GM03348 (cell line): ENCODE measurements at places on chromosomes 2 and 18.
A peak's percentile ranks its signal among the peaks of the same experiment; 100 is the strongest.

DNA sequence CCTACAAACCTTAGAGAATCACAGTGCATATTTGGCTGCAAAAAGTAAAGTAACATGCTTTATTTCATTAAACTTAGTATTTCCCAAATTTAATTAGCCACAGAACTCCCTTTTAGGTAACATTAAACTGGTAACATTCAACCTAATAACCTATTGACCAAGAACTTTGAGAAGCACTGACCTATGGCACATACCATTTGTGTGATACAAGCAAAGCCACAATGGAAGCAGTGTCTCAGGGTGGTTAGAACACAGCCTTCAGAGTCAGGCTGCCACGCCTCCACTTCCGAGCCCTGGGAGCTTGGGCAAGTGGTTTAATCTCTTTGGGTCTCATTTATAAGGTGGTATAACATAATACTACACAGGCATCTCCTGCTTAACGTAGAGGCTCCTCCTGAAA is 301.4 kb downstream of the PDE11A start:
- DNase-seq, result no peak

GRCh38 chr2:58449286-58450010 is 208.3 kb upstream of the FANCL start:
- no peak for DNase-seq

DNA sequence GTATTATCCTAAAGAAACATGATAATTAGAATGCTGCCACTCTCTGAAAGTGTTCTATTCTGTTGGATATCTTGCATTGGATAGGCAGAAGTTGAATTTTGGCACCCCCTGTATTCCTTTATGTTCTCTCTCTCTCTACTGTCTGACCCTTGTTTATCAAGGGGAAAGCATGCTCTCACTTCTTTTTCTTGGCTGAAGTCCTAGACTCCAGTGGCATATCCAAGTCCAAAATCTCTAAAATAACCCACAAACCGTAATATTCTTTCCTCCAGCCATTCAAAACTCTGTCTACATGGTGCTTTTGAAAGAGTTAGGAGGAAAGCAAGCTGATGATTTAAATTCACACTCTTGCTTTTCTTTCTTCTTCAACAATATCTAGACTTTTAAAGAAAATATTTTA is 669.7 kb downstream of the TDRD15 start:
- DNase-seq, result no peak

GRCh38 chr2:237148624-237149023 is 62.9 kb downstream of the COPS8 start:
- DNase-seq, result no peak

GRCh38 chr18:11095674-11096293 is 53.6 kb downstream of the PIEZO2 start:
- DNase-seq, result no peak

DNA sequence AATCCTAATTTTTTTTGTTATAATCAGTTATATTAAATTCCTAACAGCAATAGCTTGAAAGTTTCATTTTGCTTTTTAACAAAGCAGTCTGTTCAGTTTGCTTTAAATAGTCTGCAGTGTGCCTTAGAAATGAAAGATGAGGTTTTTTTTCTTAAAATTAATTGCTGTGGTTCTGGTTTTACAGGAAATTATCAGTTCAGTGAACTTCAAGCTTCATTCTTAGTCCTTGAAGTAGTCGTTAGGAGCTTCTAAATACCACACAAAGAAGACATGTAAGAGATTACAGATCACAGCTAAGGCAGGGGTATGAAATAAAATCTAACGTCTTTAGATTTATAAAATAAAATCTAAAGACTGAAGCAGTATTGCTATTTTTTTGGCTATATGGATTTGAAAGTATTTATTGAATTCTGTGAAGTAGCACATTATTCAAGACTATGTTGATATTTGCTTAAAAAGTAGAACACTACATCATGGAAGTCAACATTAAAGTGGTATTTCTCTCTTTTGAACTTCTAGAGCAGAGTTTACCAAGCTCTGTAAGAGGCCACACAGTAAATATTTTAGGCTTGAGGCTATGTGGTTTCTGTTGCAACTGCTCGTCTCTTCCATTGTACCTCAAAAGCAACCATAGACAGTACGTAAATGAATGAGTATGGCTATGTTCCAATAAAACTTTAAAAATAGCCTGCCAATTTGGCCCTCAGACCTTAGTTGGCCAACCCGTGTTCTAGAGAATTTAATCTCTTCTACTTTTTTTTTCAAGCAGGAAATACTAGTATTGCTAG is 81.5 kb upstream of the STON1 start:
- DNase-seq, result peak; percentile 56

DNA sequence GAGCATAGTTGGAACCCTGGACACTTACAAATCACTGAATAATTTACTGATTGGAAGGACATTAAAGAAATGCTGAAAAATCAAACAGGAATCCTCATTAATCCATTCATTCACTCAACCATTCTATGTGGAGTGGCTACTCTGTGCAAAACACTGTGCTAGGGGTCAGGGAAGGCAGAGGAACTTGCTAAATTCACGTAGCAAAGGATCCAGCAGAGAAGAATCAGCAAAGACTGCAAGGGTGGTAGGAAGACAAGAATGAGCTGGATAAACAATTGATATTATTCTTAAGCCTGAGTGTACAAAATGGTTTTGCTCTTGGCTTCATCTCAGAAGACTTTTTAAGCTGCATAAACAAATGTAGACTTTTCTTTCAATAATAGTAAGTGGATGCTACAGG is 164.3 kb upstream of the CAVIN2 start:
- no peak for DNase-seq

DNA sequence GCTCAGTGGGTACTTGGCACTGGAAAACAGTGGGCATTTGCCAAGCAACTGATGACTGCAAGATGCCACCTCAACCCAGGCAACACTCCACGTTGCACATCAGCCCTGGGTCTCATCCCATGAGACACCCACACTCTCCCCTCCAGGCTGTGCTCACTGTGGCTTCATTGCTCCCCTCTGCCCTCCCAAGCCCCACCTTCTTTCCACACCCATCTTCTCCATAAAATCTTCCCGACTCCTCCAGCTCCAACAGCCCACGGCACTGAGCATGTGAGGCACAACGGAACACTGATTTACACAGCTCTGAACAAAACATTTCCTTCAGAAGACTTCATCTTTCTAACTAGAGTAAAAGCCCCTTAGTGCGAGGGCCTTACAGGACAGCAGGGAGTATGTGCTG is 117.8 kb upstream of the ACAA2 start:
- no peak for DNase-seq

- no peak for DNase-seq
Observed at GRCh38 chr18:58525928-58526424, 102.9 kb downstream of the ALPK2 start.

GRCh38 chr2:67526283-67526682 is 129.2 kb downstream of the ETAA1 start:
- DNase-seq, result peak; percentile 40

- DNase-seq, result no peak
Observed at GRCh38 chr2:43085929-43086328, 140.5 kb downstream of the ZFP36L2 start.

DNA sequence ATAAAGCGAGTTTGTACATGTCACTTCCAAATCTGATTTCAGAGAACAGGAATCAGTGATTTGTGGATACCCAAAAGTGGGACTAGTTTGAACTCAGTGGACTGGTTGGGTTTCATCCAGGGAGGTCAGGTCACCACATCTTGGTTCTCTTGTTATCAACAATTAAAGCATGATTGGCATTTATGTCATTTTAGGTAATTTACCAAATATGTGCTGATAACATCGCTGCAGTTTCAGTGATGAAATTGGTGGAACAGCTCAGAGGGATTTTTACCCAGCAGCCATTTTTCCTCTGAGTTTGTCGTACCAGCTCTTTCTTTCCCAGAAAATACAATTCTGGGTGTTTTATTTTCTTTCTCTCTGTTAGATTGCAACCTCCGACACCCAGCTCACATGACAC is 33.4 kb downstream of the TMEM18 start:
- DNase-seq, result no peak

GRCh38 chr2:10465910-10466309 is 17.8 kb upstream of the ODC1 start:
- DNase-seq, result no peak

- no peak for DNase-seq
Observed at GRCh38 chr18:34976534-34976898, 64.7 kb upstream of the MAPRE2 start.

DNA sequence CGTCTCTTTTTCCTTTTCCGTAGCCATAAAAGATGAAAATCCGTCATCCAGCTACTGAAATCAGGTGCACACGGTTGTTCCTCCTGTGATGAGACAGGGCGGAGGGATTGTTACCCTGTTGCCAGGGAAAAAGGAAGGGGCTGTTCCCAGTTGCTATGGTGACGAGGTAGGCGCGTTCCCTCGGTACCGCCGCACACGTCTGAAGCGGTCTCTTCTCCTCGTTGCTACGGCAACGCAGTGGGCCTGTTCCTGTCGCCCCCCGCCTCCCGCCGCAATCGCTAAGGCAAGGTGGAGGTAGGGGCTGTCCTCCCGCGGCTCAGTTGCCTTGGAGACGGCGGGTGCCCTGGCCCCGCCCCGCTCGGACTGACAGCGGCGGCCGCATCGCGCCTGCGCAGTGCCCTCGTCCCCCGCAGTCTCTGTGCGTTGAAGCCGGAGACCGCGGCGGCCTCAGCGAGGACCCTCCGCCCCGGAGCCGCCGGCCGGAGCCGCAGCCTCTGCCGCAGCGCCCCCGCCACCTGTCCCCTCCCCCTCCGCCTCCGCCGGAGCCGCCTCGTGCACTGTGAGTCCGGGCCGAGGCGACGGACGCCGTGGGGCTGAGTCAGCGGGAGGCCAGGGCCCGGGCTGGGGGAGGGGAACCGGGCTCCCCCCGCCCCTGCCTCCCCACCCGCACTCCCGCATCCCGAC is at the start of gene MAPRE3:
Gene MAPRE3 (plus strand): TSS at position 394 of the 684 bp plus-strand sequence. CDS start 51,582 bp downstream, outside the sequence.
- DNase-seq, result peak; percentile 98

DNA sequence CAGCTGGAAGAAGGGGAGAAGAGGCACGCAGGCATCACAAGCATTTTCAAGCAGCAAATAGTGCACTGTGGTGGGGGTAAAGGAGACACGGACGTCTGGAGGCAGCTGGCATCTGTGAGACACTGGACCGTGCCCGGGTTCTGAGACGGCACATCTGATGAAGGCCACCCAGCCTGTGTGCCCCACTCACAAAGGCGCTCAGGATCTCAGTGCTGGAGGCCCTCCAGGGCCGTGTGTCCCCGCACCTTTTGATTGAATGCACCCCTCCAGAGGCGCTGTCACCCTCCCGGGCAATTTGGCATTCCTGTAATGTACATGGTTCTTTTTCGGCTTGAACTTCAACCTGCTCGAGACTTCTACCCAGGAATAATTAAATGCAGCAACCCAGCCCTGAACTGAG is 101.5 kb upstream of the ODC1 start:
- no peak for DNase-seq

GRCh38 chr2:191049728-191050639 is 36.0 kb upstream of the STAT1 start:
- DNase-seq, result peak; percentile 55

DNA sequence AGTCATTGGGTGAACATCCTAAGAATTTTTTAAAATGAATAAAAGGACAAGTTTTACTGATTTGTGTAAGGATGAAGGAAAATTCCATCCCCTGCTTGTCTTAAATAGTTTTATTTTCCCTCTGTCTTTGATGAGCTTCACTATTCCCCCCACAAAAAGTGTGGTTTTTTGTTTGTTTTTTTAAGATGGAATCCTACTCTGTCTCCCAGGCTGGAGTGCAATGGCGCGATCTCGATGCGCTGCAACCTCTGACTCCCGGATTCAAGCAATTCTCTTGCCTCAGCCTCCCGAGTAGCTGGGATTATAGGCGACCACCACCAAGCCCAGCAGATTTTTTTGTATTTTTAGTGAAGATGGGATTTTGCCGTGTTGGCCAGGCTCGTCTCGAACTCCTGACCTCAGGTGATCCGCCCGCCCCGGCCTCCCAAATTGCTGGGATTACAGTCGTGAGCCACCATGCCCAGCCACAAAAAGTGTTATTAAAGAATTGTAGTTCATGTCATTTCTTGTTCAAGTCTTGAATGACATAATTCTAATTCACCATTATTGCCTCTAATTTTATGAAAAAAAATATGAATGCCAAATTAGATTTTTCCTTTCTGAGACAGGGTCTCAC is 91.7 kb downstream of the AGPS start:
- DNase-seq, result no peak

DNA sequence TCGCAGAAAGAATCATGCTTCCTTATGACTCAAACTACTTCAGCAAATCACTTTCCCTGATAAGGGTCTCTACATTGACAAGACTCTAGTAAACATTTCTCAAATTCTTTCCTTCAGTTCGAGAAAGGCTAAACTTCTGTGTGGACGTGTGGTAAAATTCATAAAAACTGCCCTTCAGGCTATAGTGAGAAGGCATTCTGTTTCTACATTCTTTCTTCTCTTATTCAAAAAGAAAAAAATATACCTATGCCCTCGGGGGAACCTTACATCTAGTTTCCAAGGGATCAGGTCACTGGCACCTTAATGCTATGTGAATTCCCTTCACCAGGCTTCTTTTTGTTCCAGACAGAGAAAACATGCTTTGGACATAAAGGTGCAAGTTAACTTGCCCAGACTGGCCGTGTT is 4.9 kb downstream of the VIT start:
- DNase-seq, result no peak
